ENCODE measurements at places on chromosomes 12 and 14.

- no peak for DNase-seq
Measured at GRCh38 chr14:29554335-29554734, 373.3 kb downstream of the PRKD1 start.

DNA sequence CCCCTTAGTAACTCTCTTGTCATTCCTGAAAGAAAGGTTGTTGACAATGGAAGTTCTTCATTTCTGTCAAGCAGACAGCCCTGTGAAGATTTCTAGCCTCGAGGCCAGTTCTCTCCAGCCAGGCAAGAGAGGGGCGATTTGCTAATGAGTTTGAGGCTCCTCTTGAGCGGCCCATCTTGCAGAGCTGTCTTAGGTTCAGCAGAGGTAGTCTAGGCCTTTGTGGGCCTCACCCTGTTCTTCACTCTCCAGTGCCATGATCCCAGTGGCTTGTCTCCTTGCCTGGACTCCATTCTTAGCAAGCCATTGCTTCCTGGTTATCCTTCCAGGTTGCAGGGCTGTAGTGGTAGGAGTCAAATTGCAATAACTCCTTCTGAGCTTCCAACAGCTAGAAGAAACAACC, 9.7 kb downstream of the TPH2 start:
- no peak for DNase-seq

GRCh38 chr14:24891987-24892496, 157.9 kb downstream of the STXBP6 start:
- DNase-seq: no peak

DNA sequence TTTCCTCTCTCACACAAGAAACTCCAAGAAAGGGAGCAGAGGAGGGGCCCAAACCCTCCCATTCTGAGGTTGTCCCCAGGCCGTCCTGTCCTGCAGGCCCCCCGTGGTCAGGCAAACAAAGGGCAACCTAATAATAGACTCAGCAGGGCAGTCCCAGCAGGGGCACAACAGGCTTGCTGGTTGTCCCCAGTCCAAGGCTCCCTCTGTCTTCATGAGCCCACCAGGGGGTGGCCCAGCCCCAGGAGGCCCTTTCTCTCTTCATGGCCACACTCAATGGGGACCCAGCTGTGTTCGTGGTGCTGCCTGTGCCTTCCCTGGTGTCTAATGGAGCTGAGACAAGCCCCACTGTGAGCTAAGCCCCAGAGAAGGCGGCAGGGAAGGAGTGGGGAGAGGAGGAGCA, 359.9 kb downstream of the ADGRD1 start:
- DNase-seq: no peak

GRCh38 chr14:39228509-39229221, 5.0 kb upstream of the MIA2 start:
- DNase-seq: no peak

DNA sequence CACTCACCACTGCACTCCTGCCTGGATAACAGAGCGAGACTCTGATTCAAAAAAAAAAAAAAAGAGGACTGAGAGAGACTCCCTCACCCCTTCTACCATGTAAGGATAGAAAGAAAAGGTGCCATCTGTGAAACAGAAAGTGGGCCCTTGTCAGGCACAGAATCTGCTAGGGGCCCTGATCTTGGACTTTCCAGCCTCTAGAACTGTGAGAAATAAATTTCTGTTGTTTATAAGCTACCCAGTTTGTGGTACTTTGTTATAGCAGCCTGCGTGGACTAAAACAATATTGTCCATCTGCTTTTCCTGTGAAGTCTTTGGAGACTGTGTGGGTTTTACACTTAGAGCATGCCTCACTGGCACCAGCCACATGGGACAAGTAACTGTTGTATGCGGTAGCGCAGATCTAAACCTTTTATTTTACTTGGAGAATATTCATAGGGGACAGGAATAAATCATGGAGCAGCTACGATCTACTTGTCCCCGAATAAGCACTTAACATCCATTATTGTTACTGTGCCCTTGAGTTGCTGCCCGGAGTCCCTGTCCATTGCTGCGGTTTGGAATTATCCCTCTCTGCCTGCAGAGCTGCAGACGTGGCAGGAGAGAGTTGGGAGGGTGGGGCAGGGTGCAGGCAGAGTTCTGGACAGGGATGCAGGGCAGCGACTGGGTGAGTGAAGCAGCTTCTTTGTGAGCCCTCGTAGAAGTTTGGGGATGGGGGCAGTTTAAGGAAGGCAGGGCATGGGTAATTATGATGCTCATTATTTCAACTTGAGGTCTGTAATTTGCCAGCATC, 52.4 kb upstream of the STON2 start:
- no peak for DNase-seq

DNA sequence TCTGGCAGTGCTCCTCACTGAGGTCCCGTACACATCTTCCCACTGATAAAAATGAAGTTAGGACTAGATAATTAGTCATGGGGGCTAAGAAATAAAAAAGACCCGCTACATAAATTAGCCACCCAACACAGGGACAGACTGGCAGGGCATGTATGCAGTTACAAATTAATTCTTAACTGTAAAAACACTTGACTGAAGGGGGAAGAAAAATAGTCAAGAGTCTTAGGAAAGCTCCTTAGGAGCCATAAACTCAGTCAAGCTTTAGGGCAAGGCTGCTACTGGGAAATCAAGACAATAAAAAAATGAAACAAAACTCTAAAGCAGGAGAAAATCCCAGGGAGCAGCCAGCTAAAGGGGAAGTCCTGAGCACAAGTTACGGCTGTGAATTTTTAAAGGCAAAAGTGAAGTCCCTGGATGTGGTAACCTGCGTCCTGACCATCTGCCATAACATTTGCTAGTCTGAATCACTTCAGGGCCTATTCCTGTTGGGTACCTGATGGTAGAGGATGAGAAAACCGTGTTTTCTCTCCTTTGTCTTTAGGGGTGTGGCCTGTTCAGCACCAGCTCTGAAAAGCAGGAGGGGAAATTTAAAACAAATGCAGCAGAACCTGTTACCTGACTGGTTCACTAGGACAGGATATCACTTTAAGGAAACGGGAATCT, 7.5 kb upstream of the NPFF start:
- no peak for DNase-seq

DNA sequence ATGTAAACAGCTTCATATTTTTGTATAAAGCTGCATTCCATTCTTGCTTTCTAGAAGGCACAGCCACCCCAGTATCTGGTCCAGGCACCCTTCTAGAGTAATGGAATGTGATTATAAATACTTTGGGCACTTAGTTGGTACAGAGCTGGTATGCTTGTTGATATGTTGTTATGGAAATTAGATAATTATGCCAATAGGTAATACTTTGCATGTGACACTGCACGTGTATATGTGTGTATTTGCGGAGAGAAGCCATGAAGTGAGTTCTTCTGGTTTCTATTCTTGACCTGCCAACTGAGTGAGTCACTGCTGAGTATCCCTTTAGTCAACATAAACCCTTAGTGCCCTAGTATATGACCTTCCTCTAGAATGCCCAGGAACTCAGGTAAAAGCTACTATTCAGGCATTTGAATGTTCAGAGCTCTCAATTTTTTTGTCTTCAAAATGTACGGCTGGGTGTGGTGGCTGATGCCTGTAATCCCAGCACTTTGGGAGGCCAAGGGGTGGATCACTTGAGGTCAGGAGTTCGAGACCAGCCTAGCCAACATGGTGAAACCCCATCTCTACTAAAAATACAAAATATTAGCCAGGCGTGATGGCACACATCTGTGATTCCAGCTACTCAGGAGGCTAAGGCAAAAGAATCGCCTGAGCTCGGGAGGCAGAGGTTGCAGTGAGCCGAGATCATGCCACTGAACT, 6.2 kb upstream of the TCP11L2 start:
- DNase-seq: no peak

GRCh38 chr12:5923751-5924150, 21.3 kb downstream of the ANO2 start:
- DNase-seq: no peak

- no peak for DNase-seq
Measured at GRCh38 chr12:112087055-112087850, 21.3 kb downstream of the NAA25 start.

GRCh38 chr12:11171969-11172675, 1.1 kb downstream of the SMIM10L1 start:
- DNase-seq: no peak

DNA sequence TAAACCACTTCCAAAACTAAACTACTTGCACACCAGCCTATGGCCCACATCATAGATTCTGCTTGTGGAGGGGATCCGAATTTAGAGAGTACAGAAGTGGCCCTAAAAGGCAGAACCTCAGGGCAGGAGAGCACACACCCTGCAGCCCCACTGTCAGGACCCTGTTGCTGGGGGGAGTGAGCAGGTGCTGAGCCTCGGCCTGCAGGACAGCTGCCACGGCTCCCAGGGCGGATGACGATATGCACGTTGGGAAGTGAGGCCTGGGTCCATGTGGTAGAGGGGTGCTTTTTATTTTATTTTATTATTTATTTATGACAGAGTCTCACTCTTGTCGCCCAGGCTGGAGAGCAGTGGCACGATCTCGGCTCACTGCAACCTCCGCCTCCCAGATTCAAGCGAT, 73.5 kb downstream of the TNFAIP2 start:
- DNase-seq: no peak

DNA sequence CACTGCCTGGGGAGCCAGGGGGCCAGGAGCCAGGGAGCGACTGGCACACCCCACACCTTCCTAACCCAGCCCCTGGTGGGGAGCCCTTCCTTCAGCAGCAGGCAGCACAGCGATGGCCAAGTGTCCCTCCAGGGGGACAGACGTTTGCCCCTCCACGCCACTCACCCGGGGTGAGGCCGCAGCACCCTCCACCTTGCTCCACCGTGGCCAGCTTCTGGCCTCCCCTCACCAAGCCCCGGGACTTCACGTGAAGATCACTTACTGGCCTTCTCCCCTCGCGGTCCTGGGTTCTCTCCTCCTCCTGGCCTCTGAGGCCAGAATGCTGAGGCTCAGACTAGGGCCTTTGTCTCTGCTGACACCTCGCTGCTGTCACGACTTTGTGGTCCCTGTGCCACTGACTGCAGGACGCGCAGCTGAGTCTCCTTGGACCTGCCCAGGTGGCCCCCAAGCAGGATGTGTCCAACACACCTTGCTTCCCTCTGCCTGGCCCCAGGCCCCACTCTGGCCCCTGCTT, 3.5 kb upstream of the ASPG start:
- no peak for DNase-seq

DNA sequence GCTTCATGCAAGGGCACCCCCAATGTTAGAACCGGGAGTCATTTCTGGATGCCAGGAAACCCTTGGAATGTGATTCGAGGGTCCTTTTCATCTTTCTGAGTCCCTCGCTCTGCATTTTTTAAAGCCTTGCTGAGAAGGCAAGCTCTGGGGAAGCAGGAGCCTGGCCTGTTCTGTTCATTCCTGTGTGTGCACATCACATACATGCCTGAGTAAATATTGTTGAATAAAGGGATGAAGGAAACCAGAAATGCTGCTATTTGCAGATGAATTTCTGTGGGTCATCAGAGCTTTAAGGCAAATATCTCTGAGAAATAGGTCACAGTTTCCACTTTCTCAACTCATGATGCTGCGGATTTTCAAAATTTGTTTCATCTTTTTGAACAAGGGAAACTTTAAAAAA, 170.1 kb downstream of the PAH start:
- no peak for DNase-seq

DNA sequence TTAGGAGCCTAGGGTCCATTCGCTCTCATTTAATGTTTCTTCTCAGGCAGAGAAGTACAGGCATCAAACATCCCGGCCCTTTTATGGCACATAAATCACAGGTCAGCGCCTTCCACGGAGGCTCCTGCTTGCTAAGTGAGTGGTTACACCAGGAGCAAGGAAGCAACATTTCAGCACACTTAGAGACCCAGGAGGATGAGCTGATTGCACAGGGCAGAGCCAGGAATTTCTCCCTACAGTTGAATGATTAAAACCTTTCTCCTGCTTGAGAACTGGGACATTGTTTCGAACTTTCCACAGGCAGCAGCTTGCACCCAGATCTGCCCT, 233.4 kb downstream of the SPTSSA start:
- DNase-seq: no peak

GRCh38 chr12:88951860-88952561, 371.7 kb upstream of the KITLG start:
- DNase-seq: no peak

DNA sequence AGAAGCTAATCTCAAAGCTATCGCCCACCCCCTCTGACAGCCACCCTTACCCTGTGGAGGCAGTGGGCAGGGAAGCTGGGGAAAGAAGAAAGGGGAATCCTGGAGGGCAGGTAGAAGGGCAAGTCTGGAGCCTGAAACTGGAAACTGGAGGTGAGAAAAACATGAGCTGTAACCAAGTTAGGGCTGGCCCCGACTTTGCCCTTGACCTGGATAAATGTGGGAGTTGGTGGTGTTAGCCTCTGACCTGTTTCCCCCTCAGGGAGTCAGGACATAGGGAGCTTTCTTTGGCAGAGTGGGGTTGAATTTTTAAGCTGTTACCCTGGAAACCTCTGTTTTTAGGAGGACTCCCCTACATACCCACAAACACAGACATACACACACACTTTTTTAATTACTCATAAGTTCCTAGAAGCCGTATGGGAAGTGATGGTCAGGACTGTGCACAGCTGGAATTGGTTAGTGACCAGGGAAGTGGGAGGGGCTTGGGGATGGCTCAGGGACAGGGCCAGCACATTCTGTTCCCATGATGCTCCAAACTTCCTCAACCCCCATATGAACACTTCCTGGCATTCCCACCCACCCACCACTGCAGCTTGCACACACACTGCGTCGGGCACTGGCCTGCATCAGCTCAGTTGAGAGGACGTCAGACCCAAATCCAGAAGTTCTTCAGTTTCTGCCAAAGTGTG, 5.0 kb upstream of the MMP19 start:
- no peak for DNase-seq

GRCh38 chr14:53331247-53331646, 178.1 kb upstream of the DDHD1 start:
- no peak for DNase-seq

DNA sequence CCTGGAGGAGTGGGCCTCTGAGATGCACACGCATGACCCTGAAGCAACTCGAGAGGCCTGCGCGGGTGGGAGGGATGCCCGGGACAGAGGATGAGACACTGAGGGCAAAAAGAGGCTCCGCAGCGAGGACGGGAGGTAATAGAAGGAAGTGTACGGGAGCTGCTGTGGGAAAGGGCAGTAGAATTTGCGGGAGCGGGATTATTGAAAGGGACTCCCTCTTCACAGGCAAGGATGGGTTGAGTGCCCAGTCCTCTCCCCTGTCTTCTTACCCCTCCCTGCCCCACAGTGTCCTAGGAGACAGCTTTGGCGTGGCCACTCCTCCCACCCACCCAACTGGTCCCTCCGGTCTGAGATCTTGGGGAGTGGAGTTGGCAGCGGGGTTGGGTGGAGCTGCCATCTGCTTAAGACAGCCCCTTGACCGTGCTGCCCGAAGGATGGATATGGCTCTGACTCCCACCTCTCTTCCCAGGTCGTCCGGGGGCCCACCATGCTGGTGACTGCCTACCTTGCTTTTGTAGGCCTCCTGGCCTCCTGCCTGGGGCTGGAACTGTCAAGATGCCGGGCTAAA, 15.7 kb upstream of the ESPL1 start:
- DNase-seq: no peak

Measured in hematopoietic multipotent progenitor cell (in vitro differentiated cells).